ENCODE measurements at places on chromosomes 13 and 19.

- DNase-seq = peak; percentile 24
Observed at GRCh38 chr19:2426611-2427428, 566 bp downstream of the TIMM13 start.

DNA sequence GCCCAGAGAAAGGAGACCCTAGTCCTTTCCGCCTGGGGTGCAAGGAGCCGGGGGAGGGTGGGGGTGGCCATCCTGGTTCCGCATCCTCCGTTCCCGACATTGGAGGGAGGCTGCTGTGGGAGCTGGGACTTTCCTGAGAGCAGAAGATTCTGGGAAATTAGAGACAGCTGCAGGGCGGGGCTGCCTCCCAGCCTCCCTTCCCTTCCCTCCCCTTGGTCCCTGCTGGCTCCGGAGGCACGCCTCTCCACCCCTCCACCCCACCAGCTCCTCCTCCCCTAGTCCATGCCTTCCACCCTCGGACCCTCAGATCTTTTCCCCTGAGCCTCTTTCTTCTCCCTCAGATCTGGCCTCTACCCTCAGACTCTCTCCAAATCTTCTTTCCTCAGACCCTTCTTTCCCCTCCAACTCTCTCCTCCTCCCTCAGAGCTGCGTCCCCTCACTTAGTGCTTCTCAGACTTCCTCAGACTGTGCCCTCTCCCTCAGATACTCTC, 3.1 kb upstream of the BCL3 start:
- DNase-seq = no peak

DNA sequence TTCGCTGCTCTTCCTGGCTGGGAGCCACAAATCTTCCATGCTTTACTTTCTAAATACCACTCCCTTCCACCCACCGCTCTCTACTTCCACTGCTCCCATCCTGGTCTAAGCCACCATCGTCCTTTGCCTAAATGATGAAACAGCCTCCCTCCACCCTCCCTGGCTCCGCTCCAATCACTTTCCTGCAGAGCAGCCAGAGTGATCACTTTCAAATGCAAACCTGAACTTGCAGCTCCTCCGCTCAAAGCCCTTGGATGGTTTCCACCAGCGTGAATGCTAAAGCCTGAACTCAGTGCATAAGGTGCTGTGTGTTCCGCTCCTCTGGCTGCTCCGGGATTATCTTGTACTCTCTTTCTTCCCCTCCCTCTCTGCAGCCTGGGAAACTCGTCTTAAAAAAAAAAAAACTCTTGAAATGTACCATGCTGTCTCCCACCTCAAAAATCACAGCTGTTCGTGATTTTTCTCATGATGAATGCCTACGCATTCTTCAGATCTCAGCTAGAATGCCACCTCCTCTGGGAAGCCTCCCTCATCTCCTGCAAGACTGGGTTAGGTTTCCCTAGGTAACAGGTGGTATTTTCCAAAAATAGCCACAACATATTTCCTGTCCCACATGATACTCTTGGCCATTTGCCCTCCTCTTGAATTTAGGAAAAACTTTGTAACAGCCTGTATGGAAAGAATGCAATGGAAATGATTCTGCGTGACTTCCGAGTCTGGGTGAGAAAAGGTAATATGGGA, 3.7 kb upstream of the SIN3B start:
- no peak for DNase-seq

DNA sequence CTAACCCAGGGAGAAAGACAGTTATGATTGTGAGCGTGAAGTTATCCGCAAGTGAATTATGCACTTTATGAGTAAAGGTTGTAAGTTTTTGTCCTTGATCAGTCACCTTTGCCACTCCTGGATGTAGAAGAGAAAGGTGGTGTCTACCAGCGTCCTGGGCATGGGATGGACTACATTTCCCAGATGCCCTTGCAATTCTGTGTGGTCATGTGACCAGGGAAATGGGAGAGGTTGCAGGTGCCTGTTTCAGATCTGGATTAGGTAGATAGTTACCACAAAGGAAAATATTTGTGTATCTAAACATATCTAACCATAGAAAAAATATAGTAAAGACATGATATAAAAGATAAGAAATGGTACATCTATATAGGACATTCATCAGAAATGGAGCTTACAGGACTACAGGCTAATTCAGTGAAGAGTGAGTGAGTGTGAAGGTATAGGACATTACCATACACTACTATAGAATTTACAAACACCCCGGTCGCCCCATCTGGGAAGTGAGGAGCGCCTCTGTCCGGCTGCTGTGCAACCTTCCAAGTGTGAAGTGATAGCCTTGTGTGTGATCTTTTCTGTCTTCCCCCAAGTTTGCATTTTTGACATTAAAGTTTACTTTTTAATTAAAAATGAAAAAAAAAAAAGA, 51.6 kb upstream of the CACNA1A start:
- DNase-seq = no peak

- no peak for DNase-seq
Observed at GRCh38 chr13:49206641-49207040, 13.5 kb upstream of the MLNR start.

GRCh38 chr19:8629184-8629583, 1.2 kb upstream of the NFILZ start:
- no peak for DNase-seq

DNA sequence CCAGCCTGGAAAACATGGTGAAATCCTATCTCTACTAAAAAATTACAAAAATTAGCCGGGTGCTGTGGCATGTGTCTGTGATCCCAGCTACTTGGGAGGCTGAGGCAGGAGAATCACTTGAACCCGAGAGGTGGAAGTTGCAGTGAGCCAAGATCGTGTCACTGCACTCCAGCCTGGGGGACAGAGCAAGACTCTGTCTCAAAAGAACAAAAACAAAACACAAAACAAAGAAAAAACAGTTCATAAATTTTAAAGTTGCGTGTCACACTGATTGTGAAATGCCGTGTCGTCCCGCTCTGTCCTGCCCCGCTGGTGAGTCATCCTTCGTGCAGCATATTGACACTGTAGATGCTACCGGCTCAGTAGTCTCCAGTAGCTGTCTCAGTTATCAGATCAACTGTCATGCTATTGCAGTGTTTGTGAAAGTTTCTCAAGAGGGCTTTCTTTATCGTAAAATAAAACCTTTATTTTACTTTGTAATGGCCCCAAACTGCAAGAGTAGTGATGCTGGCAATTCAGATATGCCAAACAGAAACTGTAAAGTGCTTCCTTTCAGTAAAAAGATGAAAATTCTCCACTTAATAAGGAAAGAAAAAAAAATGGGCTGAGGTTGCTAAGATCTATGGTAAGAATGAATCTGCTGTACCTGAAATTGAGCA, 36.4 kb upstream of the IGFL1 start:
- DNase-seq = no peak

GRCh38 chr13:93227878-93228642, 1.5 kb downstream of the GPC6 start:
- DNase-seq = no peak

GRCh38 chr19:19551853-19552192, 13.8 kb downstream of the CILP2 start:
- no peak for DNase-seq

DNA sequence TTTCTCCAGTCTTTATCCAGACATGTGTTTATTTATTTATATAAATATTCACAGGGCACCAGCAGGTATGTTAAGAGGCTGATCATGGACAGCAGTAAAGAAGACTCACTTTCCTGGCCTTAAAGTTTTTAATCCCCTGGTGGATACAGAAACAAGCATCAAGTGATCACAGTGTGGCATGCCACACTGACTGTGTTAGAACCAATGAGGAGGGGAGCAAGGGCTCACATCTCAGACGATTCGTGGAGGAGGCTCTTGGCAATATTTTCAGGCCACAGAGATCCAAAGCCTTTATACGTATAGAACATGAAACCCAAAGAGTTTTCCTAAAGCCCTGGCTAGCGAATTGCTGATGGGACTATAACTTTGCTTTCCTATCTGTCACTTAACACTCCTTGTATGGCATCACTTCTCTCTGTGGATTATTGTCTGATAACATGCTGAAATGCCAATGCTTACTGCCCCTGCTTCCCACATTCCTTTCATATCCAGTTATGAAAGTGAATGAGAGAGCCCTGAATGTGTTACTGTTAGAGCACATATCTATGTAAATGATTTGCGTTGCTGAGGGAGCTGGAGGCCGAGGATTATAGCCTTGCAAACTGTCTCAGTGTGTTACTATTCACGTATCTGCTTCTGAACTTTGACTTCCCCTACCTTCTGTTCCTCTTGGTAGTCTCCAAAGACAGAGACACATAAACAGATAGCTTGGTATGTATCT, 37.6 kb downstream of the POLR1D start:
- DNase-seq = no peak

- no peak for DNase-seq
Observed at GRCh38 chr13:38366954-38367645, 17.4 kb downstream of the UFM1 start.

DNA sequence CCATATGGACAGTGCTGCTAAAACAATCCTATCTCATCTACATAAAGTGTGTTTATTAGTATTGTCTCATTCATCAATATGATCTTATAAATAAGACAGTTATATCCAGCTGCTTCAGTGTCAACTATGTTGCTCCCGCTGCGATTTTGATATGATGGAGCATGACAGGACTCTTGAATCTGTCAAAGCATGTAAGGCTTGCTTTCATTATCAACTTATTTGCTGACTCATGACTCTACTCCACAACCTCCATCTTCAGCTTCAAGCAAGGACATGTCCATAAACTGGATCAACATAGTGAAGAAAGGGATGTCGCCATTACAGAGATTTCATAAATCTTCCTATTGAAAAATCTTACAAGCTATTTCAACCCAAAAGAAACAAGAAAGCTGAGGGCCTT, 2812.6 kb downstream of the PCDH9 start:
- DNase-seq = no peak

- DNase-seq = no peak
Observed at GRCh38 chr13:28754698-28755545, 36.2 kb upstream of the SLC46A3 start.

DNA sequence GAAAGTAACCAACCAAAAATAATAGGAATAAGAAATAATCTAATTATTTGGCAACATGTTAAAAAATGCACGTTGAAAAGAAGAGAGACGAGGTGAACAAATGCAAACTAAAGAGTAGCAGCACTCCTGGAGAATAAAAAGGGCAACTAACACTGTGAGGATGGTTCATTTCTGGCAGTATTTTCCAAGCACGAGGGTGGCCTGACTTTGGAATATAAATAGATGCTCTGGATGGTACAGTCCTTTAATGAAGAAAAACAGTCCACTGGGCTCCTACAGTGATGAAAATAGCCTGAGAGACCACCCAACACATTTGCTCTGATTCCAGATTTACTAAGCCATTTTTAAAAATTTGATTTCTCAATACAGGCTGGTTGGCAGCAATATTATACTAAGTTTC, 17.7 kb upstream of the KLF12 start:
- no peak for DNase-seq

- no peak for DNase-seq
Observed at GRCh38 chr13:59112221-59112718, 1051.5 kb downstream of the DIAPH3 start.

GRCh38 chr13:28955264-28955966, 135.3 kb downstream of the MTUS2 start:
- no peak for DNase-seq

GRCh38 chr13:23851106-23851505, 38.1 kb downstream of the MIPEP start:
- DNase-seq = no peak

DNA sequence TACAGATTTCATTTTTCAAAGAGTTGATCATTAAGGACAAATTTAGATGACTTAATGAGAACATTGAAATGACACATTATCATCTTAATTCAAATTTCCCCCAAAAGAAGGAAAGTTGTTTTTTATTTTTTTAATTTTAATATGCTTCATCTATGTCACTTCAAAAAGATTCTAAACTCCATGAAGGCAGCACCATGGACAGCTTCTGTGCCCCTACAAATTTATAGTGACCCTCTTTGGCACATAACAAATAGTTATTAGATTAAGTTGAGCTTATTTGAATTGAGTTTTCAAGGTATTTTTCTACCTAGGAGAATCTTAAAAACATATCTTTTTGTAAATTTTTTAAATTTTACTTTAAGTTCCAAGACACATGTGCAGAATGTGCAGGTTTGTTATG, 198.6 kb downstream of the DCT start:
- DNase-seq = no peak

DNA sequence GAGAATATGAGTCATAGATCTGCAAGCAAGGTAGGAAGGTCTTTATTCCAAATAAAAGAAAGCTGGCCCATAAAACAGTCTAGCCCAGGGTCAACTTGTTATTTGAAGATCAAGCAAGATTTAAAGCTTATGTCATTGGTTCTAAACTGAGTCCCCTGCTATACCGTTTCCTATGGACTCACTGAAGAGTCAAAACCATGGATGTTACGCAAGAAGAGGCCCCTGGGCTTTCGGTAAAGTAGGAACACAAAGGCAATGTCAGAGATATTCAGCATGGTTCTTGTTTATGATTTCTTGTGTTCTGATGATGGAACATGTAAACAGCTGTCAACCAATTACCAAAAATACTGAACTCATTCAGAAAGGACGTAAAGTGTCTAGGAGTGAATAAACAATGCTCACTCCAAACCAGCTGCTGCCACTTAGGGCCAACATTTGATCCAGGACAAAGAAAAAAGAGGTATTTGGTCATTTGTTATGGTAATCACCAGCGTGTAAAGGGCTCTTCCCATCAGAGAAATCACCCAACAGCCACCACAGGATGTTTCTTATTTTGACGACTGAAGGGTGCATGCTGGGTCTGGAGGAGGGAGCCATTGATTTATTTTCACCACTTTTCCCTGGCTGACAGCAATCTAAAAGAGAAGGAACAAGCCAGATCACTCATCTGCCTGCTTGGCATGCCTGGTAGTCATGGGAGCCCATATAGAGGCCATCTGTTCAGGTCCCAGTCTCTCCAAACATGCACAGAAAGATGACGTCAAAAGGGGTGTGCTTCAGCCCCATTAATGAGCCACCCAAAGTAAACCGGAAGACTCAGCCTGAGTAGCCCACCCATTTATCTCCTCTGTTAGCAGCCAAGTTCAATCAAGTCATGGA, 68.3 kb downstream of the FGF14 start:
- DNase-seq = no peak

DNA sequence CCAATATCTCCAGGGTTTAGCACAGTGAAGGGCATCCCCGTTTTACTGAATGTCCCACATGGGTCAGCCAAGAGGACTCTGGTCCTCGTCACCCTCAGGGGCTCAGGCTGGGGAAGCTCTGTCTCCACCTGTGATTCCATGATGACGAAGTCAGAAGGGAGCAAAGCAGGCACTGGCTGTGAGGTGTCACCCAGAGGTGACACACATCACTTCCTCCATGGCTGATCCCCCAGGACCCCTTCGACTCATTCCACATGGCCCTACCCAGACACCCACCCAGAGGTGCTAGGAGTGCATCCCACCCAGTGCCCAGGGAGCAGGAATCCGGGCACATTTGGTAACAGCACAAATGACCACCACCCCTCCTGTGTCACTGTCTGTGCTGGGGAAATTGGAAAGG, 145.2 kb upstream of the VSTM2B start:
- DNase-seq = no peak

Measured in stimulated activated CD4-positive, alpha-beta T cell treated with anti-CD3 and anti-CD28 coated beads, Interleukin-12 subunit alpha, Interleukin-12 subunit beta, amount 100 ng/mL, for 48 hours (primary cell).